ENCODE measurements at places on chromosomes 7 and 10.

- no peak for DNase-seq
Observed at GRCh38 chr7:68492359-68492690, 1106.0 kb upstream of the AUTS2 start.

GRCh38 chr10:14008740-14009080 is 322.0 kb downstream of the FRMD4A start:
- DNase-seq, result no peak

DNA sequence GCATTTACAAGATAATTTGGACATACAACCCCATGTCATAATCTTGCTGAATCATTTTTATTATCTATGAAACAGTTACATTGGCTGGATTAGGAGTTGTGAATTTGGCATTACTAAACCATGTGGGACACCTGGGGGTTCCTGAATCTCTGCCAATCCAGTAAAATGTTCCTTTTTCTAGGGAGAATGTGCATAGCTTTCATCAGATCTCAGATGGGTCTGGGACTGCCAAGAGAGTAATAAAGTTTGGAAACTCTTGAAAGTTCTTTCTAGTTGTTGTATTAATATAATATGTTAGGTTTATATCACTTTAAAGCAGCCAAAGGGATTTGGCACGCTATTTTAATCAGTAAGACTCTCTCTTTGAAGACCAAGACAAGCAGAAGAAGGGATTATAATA is 62.7 kb downstream of the SEMA3E start:
- peak; percentile 17 for DNase-seq

GRCh38 chr10:93385345-93385744 is 96.8 kb downstream of the MYOF start:
- DNase-seq, result peak; percentile 55

All from eye (tissue), 1 donor.